Activated CD4-positive, CD25-positive, alpha-beta regulatory T cell treated with anti-CD3 and anti-CD28 coated beads, Interleukin-2, amount 50 U/mL, for 72 hours (primary cell): ENCODE measurements at places on chromosomes 6 and 20.

GRCh38 chr6:11848346-11848651 is 69.7 kb upstream of the ADTRP start:
- DNase-seq: no peak

- no peak for DNase-seq
These were observed 33.8 kb upstream of the E2F3 start for GRCh38 chr6:20367743-20368485.

DNA sequence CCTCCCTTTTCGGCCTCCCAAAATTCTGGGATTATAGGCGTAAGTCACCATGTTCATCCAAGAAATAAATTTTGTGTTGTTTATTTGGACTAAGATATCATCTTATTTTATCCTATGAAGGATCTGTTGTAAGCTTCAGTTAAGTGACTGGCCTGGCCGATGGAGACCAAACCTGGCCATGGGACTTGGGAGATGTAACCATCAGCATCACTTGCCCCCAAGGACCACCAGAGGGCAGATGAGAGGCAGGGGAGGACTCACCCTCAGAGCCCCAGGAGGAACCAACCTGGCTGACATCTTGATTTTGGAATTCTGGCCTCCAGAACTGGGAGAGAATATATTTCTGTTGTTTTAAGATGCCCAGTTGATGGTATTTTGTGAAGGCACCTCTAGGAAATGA is 266.7 kb downstream of the CDH26 start:
- DNase-seq: no peak

DNA sequence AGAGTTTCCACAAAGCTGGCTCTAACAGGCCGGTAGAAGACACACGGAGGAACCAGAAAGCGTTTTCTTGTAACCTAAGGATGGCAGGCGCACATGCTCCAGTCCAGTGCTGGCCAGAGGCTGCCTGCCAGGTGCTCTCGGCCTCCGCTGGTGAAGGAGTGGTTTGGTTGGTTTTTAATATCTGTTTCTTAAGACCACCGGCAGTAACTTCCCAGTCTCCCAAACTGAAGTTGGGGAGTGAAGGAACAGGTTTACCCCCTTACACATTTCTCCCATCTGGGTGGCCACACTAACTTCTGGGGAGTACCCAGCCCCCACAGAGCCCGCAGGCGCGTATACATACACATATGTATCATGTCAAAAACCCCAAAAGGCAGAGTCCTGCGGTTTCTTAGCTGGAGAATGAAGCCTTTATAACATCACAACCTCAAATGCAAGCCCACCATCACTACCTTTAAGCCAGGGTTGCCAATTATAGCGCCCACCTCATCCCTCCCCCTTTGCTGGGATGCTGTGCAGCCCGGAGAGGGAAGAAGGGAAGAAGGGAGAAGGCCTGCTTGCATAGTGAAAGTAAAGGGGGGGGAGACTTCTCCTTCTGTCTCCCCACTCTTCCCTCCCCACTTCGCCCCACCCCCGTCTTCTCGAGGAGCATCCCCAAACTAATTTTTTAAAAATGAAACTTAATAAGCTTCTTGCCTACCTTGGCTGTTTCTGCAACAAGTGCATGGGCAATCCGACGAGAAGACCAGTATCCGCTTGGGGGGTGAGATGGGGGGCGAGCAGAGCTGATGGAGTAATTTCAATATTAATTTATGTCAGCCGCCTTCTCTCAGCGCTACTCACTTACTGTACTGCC is 1.0 kb downstream of the TRERF1 start:
- DNase-seq: no peak

DNA sequence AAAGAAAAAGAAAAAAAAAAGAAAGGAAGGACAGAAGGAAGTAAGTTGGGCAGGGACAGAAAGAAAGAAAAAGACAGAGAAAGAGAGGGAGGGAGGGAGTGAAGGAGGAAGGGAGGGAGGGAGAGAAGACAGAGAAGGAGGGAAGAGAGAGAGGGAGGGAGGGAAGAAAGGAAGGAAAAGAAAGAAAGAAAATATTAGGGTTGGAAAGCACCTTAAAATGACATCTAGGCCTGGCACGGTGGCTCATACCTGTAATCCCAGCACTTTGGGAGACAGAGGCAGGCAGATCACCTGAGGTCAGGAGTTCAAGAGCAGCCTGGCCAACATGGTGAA is 33.2 kb downstream of the FASTKD5 start:
- no peak for DNase-seq

- no peak for DNase-seq
These were observed 5.3 kb upstream of the MOG start for GRCh38 chr6:29651413-29652197.

DNA sequence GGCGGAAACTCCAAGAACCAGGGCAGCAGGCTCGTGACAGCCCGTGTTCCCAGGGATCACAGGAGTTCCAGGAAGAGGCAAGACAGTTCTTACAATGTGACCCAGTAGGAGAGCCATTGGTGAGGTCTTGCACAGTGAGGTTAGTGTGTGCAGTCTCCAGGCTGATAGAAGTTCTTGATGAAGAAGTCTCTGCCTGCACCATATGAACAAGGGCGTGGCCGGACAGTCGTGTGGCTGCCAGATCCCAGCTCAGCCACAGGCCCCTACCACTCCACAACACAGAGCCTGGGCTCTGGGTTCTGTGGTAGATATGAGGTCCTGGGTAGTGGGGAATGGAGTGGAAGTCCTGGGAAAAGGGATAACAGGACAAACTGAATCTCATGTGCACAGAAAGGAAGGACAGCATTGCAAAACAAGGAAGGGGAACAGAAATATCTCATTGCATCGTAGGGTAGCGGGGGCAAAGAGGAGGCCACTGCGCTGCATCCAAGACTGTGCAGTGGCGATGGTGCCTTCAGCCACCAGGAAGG is 65.2 kb downstream of the STX11 start:
- DNase-seq: peak; percentile 38

- DNase-seq: no peak
These were observed at the start of gene FUT9 for GRCh38 chr6:96015518-96016333. Gene FUT9, plus strand, starts transcription at chr6:96015974. Its CDS starts 187,182 bp downstream, at chr6:96203156.

DNA sequence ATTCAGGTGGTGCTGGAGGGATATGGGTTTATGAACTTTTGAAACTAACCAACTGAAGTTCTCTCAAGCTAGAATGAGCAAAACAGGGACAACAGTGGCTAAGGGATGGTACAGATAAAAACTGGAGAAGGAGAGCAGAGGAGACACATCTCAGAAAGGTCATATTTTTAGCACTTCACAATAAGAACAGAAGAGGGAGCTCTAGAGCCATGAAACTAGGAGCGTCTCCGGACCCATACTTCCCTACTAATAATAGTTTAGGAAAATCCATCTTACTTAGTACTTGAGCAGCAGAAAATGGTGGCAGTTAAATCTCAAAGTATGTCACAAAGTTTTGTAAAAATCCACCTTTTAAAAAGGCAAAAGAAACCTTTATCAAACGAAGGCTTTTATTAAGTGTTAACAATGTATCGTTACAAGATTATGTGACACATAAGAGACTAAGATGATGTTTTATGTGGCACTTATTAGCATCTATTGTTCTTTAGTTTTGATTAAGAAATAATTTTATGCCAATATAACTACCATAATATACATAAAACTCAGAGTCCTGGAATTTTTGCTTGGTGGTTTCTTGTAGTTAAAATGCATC is 278.6 kb downstream of the TBC1D32 start:
- DNase-seq: no peak

GRCh38 chr6:157245436-157245835 is 77.9 kb downstream of the TMEM242 start:
- no peak for DNase-seq

DNA sequence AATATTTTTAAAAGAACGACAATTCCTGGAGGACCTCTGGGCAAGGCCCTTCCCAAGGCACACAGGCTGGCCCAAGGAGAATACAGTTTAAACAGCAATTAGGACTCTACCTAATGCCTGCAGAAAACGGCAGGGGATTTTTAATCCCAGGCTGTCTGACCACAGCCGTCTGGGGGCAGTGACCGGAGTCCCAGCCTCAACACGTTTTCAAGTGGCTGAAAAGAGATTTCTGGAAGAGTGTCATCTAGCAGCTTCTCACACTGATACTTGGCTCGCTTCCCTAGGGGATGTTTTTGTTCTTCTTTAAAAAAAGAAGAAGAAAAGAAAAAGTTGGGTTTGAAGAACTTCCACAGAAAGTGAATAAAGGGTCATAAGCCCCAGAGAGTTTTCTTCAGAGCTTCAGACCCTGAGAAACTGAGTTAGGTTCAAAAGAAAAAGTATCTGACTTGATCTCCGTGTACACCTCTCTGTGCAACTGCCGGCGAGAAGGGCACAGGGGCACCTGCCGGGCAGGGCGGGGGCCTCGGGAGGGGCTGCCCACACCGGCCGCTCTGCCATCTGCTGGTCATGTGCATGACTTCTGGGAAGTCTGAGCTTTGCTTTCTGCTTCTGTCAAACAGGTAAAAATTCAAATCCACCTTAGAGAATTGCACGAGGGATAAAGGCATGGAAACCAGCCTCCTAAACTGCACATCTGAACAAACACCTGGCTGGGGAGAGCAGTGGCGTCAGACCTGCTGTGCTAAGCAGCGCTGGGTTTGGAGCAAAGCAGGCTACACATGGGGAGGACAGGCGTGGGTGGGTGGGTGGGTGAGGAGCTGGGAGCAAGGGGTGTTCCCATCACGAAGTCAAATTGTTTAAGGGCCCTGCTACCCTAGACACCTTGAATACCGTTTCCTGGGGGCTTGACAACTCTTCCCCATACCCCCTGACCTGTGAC is 33.0 kb downstream of the RRBP1 start:
- no peak for DNase-seq

GRCh38 chr20:47544852-47545251 is 43.2 kb downstream of the NCOA3 start:
- no peak for DNase-seq

GRCh38 chr6:99178168-99178567 is 171.3 kb downstream of the FAXC start:
- no peak for DNase-seq

- peak; percentile 77 for DNase-seq
These were observed 11.3 kb downstream of the SERPINB9 start for GRCh38 chr6:2891768-2892170.

DNA sequence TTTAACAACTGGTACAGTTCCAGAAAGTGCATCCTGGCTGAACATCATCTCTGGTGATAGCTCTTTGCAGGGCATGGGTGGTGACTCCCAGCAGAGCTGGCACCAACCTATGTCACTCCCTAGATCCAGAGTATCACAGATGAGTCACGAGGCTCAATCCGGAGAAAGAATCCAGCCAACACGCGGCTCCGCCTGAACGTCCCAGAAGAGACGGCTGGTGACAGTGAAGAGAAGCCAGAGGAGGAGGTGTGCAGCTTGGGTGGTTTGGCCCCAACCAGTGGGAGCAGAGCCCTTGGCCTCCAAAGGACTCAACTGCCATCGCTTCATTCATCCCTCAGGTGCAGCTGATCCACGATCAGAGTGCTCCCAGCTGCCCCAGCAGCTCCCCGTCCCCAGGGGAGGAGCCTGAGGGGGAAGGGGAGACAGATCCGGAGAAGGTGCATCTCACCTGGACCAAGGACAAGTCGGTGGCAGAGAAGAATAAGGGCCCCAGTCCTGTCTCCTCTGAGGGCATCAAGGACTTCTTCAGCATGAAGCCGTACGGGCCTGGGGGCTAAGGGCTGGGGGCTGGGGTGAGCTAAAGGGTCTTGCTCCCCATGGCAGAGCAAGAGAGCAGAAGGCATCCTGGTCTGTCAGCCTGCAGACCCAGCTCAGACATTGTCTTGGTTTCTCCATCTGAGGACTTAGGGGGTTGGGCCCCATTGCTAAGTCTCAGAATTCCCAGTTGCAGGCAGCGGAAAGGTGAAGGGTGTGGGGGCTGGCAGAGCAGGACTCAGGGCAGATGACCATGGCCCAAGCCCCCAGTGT is 27.2 kb downstream of the SLC12A5 start:
- no peak for DNase-seq

DNA sequence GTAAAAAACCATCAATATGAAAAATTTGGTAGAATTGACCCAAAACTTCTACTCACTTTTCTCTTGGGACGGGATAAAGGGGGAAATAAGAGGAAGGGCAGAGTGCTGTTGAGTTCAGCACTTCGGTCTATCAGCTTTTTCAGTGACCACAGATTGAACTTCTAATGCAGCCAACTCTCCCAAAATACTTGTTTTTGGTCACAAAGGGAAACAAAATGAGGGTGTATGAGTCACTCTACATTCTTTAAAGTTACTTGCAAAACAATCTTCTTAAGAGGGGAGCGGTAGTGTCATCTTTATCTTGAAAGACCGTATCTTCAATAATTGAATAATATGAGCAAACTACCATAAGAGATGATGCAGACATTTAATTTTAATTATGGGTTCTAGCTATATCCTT is 661.3 kb downstream of the CD109 start:
- no peak for DNase-seq

DNA sequence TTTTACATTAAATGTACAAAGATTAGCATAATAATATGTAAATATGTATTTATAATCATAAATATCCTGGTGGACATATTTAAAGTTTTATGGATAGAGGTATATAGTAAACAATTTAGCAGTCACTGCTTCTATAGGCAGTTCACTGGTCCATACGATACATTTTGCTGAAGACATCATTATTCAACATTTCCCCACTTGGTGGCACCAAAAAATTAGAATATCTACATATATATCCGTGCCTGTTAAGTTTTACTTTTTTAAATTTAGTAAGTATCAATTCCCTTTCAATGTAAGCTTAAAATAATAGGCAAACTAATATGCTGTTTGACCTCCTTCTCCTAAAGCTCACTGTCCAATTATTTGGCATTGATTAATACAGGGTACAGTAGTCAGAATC is 64.2 kb downstream of the LMBRD1 start:
- DNase-seq: no peak

DNA sequence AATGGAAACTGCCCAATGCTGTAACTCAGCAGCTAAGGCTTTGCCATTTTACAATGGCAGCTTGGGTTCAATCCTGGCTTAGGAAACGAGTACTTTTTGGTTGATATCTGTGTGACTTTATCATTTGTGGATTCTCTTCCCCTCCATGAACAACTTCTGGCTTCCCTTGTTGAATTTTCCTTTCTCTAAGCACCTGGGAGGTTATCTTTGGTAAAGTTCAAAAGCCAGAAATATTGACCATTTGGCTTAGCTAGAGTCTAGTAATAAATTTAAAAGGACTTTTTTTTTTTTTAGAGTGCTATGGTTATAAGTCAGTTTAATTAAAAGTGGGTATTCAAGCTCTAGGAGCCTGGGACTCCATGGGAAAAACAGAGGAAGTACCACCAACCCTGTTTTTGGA is 31.7 kb upstream of the TPD52L1 start:
- DNase-seq: no peak

DNA sequence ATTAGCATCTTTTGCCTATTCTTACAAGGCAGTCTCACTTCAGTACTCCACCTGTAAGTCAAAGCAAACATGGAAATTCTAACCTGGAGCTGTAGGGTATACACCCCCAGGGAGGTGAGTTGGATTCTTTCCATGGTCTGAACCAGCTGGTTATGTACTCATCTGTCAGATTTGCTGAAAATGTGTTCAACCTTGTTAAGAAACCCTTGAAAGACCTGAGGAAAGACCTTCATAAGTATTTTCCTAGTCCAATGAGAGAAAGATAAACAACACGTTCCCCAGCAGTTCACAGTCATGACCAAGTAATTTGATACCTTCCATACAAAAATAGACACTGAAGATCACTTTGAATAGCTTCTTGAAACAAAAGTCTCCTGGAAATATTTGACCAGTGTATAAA is 42.5 kb downstream of the ID4 start:
- DNase-seq: no peak
